ENCODE measurements at places on chromosomes 3 and 15. TPM values are rescaled to one million over a fixed set of nuclear protein-coding genes. Genes with fewer than 3 reads are reported as not detected.

GRCh38 chr15:101008158-101009139 lies 89.3 kb downstream of the LRRK1 start:
- no peak overlapping the region for H3K27ac ChIP-seq
- H3K36me3 ChIP-seq, result no peaks in the 10 kb centered on the region
- H3K4me1 ChIP-seq, result peaks cover 14% of the 10 kb centered on the region
- H3K4me3 ChIP-seq, result peak overlapping the region; percentile 92
- DNase-seq, result peak; percentile 96

DNA sequence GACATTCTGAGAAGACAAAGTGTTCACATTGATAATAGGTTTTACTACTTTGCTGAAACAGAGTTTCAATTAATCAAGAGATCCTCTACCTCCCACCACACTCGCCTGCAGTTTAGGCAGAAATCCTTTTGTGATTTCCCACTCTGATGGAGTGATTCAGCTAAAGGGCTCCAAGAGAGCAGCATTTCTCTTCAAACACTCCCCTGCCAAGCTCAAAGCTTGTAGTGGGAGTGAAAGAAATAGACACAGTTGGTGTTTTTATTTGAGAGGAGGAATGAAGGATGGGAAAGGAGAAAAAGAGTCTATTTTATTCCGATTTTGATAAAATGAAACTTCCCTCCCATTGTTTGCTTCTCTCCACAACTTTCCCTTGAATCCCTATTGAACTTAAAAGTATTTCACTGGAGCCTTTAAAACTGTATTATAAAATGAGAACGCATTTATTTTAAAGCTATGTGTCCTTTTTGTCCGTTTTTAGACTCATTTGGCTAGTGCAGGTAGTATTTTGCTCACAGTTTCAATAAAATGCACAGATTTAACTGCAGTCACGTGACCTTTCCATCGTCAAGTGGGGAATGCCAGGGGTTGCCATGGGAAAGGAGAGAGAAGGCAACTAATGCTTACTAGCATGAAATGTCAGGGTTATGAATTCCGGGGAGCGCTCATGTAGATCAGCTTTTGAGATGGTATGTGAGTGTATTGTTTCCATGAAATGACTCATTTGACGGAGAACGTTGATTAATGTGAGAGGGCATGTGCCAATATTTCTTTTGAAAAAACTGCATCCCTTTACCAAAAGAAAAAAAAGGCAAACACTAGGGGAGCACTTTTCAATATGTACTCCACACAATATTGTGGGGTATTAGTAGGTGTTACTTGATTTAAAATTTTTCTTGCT lies 7.7 kb upstream of the OSBPL11 start:
- peaks cover 2% of the 10 kb centered on the region for H3K4me1 ChIP-seq
- no peak overlapping the region for H3K4me3 ChIP-seq
- no peak for DNase-seq

- no peaks in the 10 kb centered on the region for H3K27me3 ChIP-seq
- peak overlapping the region; percentile 30 for H3K4me3 ChIP-seq
- H3K27ac ChIP-seq, result peak overlapping the region; percentile 14
Measured at GRCh38 chr3:179068779-179069530, 2.7 kb downstream of the ZMAT3 start.

DNA sequence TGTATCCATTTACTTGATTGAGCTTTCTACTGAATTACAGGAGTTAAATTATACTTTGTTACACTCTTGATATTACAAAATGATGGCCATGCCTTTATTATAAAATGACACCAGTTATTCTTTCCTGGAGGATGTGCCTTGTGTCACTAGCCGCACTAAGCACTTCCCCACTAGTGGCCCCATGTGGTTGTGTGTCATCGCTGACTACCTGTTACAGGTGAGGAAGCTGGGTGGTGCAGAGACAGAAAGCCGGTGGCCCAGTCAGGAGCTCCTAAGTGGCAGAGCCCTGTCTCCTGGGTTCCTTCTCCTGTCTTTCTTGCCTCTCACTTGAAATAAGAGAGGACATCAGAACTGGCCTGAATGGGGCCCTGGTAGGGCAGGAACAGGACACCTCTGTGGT lies 96.8 kb downstream of the IGF1R start:
- DNase-seq, result no peak
- H3K27me3 ChIP-seq, result no peaks in the 10 kb centered on the region
- no peak overlapping the region for H3K27ac ChIP-seq
- H3K4me1 ChIP-seq, result peaks cover 33% of the 10 kb centered on the region

- DNase-seq, result no peak
- no peak overlapping the region for H3K4me3 ChIP-seq
- no peaks in the 10 kb centered on the region for H3K27me3 ChIP-seq
- no peaks in the 10 kb centered on the region for H3K4me1 ChIP-seq
- no peak overlapping the region for H3K27ac ChIP-seq
Measured at GRCh38 chr15:73295630-73296286, 73.0 kb downstream of the HCN4 start.

DNA sequence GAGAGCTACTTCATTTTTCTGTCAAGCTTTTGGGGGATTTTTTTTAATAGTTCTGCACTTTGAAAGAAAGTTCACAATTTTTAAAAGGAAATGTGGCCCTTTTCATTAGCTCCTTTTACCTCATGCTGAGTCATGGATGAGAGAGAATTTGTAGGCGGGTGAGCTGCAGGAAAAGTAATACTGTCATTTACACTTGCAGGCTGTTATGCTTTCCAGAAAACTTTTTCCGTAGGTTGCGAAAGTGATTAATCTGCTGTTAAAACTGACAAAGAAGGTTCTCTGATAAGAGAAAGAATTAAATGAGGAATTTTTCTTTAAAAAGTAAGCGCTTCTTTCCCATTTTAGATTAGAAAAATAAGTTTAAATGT lies 430.2 kb downstream of the LPP start:
- no peaks in the 10 kb centered on the region for H3K36me3 ChIP-seq
- H3K27me3 ChIP-seq, result no peaks in the 10 kb centered on the region
- no peak overlapping the region for H3K27ac ChIP-seq

DNA sequence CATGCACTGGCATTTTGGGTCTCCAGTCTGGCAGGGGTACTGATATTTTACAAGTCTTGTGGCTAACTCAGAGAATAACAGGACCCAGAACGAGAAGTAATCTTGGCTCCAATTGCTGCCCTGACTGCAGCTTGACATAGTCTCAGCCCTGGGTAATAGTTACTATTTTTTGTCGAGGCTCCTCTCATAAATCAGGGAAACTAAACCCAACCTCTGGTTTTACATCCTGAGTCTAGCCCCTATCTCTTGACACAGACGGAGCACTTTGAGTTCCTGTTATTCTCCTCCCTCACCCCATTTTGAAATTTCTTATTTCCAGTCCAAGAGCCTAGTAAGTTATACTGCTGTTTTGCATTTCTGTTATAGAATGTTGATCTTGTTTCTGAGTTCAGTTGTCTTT lies 276.1 kb upstream of the GOLIM4 start:
- H3K4me3 ChIP-seq, result no peak overlapping the region
- no peaks in the 10 kb centered on the region for H3K36me3 ChIP-seq
- H3K27ac ChIP-seq, result no peak overlapping the region
- H3K27me3 ChIP-seq, result no peaks in the 10 kb centered on the region
- DNase-seq, result no peak
- no peaks in the 10 kb centered on the region for H3K4me1 ChIP-seq

- no peaks in the 10 kb centered on the region for H3K4me1 ChIP-seq
- H3K36me3 ChIP-seq, result no peaks in the 10 kb centered on the region
- no peak overlapping the region for H3K27ac ChIP-seq
- H3K27me3 ChIP-seq, result no peaks in the 10 kb centered on the region
Measured at GRCh38 chr3:139120086-139121056, 75.7 kb upstream of the PRR23C start.

GRCh38 chr3:123050666-123051065 lies 16.2 kb upstream of the PDIA5 start:
- no peaks in the 10 kb centered on the region for H3K4me1 ChIP-seq
- no peak overlapping the region for H3K4me3 ChIP-seq
- H3K27me3 ChIP-seq, result peaks cover 31% of the 10 kb centered on the region

- no peaks in the 10 kb centered on the region for H3K27me3 ChIP-seq
- H3K4me3 ChIP-seq, result no peak overlapping the region
- H3K4me1 ChIP-seq, result no peaks in the 10 kb centered on the region
- no peak for DNase-seq
- H3K36me3 ChIP-seq, result no peaks in the 10 kb centered on the region
- no peak overlapping the region for H3K27ac ChIP-seq
Measured at GRCh38 chr3:190269101-190269500, 53.1 kb downstream of the CLDN1 start.

GRCh38 chr3:177929310-177929709 lies 606.9 kb upstream of the KCNMB2 start:
- no peak for DNase-seq
- peak overlapping the region; percentile 9 for H3K27ac ChIP-seq
- H3K4me3 ChIP-seq, result no peak overlapping the region
- no peaks in the 10 kb centered on the region for H3K27me3 ChIP-seq
- peaks cover 3% of the 10 kb centered on the region for H3K4me1 ChIP-seq

DNA sequence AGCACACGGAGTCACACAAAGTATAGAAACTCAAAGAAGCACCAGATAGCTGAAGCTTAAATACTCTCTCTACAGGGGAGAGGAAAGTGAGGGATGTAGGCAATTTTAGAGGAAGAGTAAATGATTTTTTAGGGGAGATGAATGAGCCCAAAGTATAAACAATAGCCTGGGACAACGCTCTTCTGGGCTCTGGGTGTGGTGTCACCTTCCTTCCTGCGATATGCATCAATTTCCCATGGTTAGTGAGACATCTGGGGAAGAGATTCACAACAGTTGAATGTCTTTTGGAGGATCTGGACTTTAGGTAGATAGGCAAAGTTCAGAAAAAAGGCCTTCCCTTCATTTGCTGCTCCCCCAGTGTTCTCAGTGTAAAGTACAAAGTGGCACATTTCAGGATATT lies 125.2 kb downstream of the EFHB start:
- H3K4me1 ChIP-seq, result no peaks in the 10 kb centered on the region
- no peak overlapping the region for H3K4me3 ChIP-seq
- H3K36me3 ChIP-seq, result no peaks in the 10 kb centered on the region
- no peak overlapping the region for H3K27ac ChIP-seq
- H3K27me3 ChIP-seq, result peaks cover 2% of the 10 kb centered on the region

DNA sequence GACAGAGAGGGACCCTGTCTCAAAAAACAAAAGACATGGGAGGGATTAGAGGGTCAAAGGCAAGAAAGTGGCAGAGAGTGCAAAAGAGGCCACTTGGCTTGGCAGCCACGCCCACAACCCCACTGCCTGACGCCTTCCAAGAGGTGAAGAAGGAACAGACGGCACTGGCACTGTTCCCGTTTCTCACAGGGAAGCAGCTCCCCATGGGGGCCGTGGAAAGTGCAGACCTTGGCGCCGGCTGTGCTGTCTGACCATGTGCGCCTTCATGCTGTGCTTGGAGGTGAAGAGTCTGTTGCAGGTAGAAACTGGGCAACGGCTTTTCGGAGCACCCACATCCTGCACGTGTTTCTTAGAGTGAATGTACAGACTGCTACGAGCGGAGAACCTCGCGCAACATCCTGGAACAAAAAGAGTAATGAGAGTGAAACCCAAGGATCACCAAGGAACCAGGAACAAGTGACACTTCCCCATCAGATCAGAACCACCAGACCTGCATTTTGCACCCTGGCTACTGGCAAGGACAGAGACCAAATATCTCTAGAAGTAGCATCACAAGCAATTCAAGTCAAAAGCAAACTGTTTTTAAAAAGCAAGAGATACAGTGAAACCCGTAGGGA lies 9.7 kb downstream of the ZXDC start:
- peaks cover 17% of the 10 kb centered on the region for H3K4me1 ChIP-seq
- H3K4me3 ChIP-seq, result no peak overlapping the region
- H3K36me3 ChIP-seq, result peaks cover 68% of the 10 kb centered on the region
- DNase-seq, result no peak
- no peak overlapping the region for H3K27ac ChIP-seq

GRCh38 chr3:28243424-28244106 lies 2.1 kb downstream of the CMC1 start:
- H3K4me3 ChIP-seq, result peak overlapping the region; percentile 10
- peaks cover 39% of the 10 kb centered on the region for H3K4me1 ChIP-seq
- no peaks in the 10 kb centered on the region for H3K27me3 ChIP-seq
- H3K27ac ChIP-seq, result no peak overlapping the region
- DNase-seq, result no peak

- no peaks in the 10 kb centered on the region for H3K27me3 ChIP-seq
- H3K36me3 ChIP-seq, result peaks cover 12% of the 10 kb centered on the region
- peak overlapping the region; percentile 71 for H3K4me3 ChIP-seq
- DNase-seq, result peak; percentile 71
- H3K27ac ChIP-seq, result peak overlapping the region; percentile 94
Measured at GRCh38 chr15:60583946-60584345, 105.0 kb upstream of the ICE2 start.

- no peak overlapping the region for H3K27ac ChIP-seq
- H3K4me1 ChIP-seq, result peaks cover 42% of the 10 kb centered on the region
- peaks cover 14% of the 10 kb centered on the region for H3K36me3 ChIP-seq
- DNase-seq, result peak; percentile 51
Measured at GRCh38 chr3:119295816-119296726, 1.9 kb downstream of the ARHGAP31 start.

GRCh38 chr3:64138046-64138445 lies 87.2 kb downstream of the PRICKLE2 start:
- H3K4me1 ChIP-seq, result no peaks in the 10 kb centered on the region
- DNase-seq, result no peak
- no peaks in the 10 kb centered on the region for H3K36me3 ChIP-seq
- H3K27ac ChIP-seq, result no peak overlapping the region
- no peak overlapping the region for H3K4me3 ChIP-seq
- no peaks in the 10 kb centered on the region for H3K27me3 ChIP-seq

- no peak overlapping the region for H3K27ac ChIP-seq
- H3K36me3 ChIP-seq, result no peaks in the 10 kb centered on the region
- H3K4me1 ChIP-seq, result no peaks in the 10 kb centered on the region
- H3K4me3 ChIP-seq, result no peak overlapping the region
- DNase-seq, result no peak
Measured at GRCh38 chr3:53518495-53518981, 24.1 kb downstream of the CACNA1D start.

DNA sequence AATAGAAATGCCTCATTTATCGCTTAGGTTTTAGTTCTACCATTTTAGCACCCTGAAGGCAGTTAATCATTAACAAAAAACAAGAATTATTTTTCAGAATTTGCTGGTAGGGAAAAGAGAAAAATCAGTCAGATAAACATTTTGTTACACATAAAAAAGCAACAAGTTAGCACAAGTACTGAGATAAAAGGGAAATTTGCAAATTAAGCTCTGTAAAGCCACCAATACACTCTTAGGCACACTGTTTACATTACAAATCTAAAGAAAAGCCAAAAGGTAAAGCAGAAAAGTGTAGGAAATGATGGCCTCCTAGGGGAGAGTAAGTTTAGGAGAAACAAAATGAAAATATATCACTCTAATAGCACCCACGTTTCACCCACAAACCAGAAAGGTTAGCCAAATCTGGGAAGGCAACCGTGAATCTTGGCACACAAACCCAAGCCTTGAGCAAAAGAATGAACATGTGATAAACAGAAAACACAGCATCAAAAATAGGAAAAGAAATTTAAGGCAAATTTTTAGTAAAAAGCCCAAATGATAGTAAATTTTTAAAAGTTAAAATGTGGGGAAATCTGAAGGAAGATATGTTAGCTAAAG lies 1.6 kb upstream of the SATB1 start:
- peaks cover 80% of the 10 kb centered on the region for H3K36me3 ChIP-seq
- peaks cover 57% of the 10 kb centered on the region for H3K4me1 ChIP-seq
- H3K27ac ChIP-seq, result peak overlapping the region; percentile 75
- H3K27me3 ChIP-seq, result peaks cover 2% of the 10 kb centered on the region
- peak; percentile 65 for DNase-seq

- no peak overlapping the region for H3K4me3 ChIP-seq
- H3K36me3 ChIP-seq, result no peaks in the 10 kb centered on the region
- H3K4me1 ChIP-seq, result no peaks in the 10 kb centered on the region
- no peaks in the 10 kb centered on the region for H3K27me3 ChIP-seq
Measured at GRCh38 chr3:115999613-116000012, 376.3 kb downstream of the GAP43 start.

Gene IMPG2
- 0.05 TPM for total RNA-seq

Gene FOXB1
- total RNA-seq, result 0.68 TPM

Gene GATM
- total RNA-seq, result 0.65 TPM

Gene CPNE9
- 0.17 TPM for total RNA-seq

Gene PLSCR5
- total RNA-seq, result not detected

Gene LXN
- total RNA-seq, result 16.2 TPM

Gene GOLGA6A
- not detected for total RNA-seq

Gene FAM107A
- total RNA-seq, result not detected

Gene SERINC4
- total RNA-seq, result 0.28 TPM

Gene SNX22
- 1.1 TPM for total RNA-seq

Gene ABHD14A
- 13.8 TPM for total RNA-seq
